ENCODE measurements at places on chromosomes 1 and 21.

DNA sequence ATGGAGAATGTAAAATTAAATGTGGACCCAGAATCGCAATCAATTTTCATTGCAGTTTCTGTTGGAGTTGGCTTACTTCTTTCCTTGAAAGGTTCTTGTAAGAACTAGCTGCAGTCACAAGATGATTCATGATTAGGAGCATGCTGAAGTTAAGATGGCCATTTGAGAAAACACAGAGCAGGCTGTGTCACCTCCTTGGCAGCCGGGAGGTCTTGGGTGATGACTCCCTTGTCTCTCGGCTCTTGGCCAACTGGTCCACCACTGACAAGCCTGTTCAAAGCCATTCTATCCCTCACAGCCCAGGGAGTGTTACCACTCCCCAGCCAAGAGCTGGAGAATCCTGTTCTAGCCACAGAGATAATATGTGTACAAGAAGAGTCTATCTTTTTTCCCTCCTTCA, 40.6 kb downstream of the OPTC start:
- DNase-seq, result peak; percentile 86

- no peak for DNase-seq
These were observed 401.2 kb downstream of the MATN1 start for GRCh38 chr1:30321996-30322858.

GRCh38 chr1:226405411-226405988, 2.4 kb downstream of the PARP1 start:
- no peak for DNase-seq

DNA sequence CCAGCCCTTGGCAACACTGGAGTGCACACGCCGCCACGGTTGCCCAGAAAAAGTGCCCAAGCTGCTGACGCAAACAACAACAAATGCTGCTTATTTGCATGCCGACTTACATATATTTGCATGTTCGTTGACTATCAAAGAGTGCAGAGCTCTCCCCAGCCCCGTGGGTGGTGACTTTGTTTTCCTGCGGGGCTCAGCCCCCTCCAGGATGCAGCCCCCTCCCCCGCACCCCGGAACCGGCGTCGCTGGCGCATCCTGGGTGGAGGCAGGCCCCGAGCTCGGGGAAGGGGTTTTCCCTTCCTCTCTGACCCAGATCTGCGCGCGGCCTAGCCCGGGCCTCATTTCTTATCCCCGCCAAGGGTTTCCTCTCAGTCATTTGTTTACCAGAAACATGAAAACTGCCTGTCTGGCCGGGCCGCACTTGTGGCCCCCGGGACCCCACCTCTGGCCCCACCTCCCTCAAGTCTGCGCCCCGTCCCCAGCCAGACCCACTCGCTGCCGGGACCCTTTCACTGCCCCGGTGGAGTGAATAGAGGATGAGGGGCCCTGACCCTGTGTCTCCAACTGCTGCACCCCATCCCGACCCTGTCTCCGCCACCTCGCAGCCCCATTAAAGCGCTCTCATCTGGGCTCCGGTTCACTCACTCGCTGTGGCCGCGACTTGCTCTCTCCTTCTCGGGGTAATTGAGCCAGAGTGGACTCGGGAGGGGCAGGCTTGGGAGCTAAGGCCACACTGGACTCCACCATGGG, 5.5 kb downstream of the TNFRSF25 start:
- peak; percentile 28 for DNase-seq

DNA sequence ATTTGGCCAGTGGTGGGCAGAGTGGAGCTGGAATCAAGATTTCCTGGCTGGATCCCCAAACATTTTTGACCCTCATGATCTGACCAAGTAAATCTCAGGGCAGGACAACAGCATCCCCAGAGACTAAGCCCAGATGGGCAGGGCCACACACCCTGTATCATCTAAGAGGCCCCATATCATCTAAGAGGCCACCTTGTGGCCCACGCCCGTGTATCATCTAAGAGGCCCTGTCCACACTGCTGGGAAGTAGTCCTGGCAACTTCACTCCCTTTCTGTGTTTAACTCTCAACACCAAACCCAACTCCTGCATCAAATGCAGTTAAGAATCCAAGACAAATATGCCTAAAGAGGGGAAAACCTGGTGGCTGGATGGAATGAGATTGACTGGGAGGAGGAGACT, 81.6 kb upstream of the SSX2IP start:
- DNase-seq, result no peak

GRCh38 chr1:30745834-30746208, 11.8 kb downstream of the LAPTM5 start:
- DNase-seq, result no peak

DNA sequence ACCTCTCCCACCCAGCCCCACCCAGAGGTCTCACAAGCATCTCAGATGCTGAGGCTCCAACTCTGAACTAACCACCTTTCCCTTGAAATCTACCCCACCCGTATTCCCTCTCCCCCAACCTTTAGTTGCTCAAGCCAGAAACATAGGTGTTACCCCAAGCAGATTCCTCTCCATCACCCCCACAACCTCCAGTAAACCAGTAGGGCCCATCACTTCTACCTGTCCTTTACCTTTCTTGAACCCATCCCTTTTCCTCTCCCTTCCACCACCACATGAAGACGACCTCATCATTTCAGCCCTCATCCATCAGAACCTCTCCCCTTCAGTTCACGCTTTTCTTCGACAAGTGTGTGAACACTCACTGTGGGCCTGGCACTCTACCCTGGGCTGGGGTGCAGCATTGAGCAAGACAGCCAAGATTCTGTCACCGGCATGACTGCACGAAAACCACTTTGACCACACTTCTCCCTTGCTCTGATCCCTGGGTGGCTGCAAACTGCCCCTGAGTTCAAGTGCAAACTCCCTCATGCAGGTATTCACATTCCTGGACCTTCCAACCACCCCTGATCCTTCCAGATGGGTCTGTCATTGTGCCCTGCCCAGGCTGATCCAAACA, 65.5 kb upstream of the LAPTM5 start:
- DNase-seq, result peak; percentile 93

GRCh38 chr1:22288593-22289241, 145.8 kb upstream of the WNT4 start:
- no peak for DNase-seq

- no peak for DNase-seq
These were observed 104.2 kb upstream of the ADAMTS5 start for GRCh38 chr21:27070861-27071670.

DNA sequence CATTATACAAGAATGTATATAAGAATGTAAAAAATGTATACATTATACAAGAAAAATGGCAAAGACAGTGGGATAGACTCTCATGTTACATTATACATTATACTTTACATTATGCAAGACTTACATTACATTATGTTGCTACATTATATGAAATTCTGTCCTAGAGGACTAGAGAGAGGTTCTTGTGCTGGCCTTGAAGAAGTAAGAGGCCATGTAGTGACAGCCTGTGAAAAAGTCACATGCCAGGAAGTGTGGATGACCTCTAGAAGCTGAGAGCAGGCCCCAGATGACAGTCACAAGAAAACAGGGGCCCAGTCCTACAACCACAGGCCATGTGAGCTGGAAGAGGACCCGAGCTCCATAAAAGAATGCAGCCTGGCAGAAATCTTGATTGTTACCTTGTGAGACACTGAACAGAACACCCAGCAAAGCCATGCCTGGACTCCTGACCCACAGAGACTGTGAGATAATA, 30.5 kb upstream of the AHCYL1 start:
- DNase-seq, result no peak
